Fibroblast of pulmonary artery (primary cell): ENCODE measurements at places on chromosomes 1 and 21.

GRCh38 chr1:36536727-36537126 is 54.0 kb upstream of the CSF3R start:
- DNase-seq: no peak

GRCh38 chr1:3391711-3392110 is 62.8 kb upstream of the ARHGEF16 start:
- DNase-seq: no peak

DNA sequence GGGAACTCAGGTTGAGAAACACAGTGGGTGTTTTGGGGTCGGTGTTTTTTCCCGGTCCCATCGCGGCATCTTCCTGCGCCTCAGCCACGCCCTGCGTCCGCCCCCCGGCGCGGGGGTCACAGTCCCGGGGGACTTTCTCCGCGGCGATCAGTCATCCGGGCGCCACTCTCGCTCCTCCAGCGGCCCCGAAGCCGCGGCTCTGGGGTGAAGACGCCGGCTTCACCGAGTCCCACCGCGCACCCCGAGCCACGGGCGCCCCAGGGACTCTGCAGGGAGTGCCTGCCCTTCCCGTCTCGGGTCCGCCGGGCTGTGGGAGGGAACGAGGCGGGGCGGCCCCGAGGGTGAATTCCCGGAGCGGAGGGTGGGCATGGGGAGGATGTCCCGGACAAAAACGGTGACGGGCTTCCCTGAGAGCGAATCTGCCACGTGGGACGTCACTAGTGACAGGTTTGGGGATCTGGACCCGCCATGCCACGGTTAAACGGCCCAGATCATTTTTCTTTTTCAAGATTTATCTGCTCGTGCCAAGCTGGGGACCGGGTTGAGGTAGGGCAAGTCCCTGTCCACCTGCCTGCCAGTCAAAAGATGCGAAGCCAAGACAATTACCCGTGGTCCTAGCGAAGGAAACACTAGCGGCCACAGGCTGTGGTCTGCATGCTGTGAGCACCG is 717 bp upstream of the BATF3 start:
- DNase-seq: no peak

GRCh38 chr21:43644609-43645008 is 14.7 kb downstream of the HSF2BP start:
- peak; percentile 74 for DNase-seq

GRCh38 chr1:55359611-55360010 is 144.4 kb upstream of the USP24 start:
- no peak for DNase-seq

DNA sequence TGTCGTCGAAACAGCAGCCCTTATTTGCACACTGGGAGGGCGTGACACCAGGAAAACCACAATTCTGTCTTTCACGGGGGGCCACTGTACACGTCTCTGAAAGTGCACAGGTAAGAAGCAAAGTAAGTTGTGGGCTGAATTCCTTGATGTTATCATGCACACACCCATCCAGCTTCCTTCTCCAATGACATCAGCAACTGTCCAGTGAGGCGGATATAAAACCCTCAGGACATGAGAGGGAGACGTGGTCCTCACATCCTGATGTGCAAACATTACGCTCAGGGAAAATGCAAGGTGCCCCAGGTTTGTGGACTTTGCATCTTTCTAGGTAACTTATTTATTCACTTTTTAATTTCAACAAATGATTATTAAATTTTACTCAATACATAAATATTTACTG is 3.0 kb downstream of the TFF1 start:
- DNase-seq: no peak

DNA sequence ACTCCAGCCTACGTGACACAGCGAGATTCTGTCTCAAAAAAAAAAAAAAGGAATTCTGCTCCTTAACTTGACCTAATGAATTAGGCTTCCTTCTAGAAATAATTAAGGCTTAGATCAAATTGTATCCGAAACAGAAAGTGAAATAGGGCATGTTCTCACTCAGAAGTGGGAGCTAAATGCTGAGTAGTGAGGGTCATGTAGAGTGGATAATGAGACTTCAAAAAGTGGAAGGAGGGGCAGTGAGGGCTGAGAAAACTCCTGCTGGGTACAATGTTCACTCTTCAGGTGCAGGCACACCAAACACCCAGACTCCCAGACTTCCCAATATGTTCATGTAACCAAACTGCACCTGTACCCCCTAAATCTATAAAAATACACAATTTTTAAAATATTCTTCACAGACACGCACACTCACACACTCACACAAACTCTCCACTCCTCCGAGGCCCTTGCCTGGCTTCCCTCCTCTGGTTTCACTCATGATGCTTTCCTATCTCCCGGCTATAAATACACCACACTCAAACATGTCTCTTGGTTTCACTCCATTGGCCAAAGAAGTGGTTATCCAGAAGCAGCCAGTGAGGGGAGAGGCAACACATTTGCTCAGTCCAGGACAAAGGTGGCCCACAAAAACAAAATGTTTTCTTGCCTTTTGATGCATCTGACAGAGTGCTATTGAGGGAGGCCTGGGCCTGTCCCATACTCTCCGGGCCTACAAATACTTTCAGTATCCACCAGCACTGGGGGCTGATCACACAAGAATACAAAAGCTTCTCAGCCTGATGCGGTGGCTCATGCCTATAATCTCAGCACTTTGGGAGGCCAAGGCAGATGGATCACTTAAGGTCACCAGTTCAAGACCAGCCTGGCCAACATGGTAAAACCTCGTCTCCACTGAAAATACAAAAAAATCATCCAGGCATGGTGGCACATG is 249.2 kb downstream of the TOMM20 start:
- DNase-seq: no peak

GRCh38 chr1:47631411-47631995 is 193.7 kb downstream of the FOXD2 start:
- DNase-seq: no peak

- no peak for DNase-seq
These were observed 9.7 kb upstream of the PPIE start for GRCh38 chr1:39729030-39729429.

DNA sequence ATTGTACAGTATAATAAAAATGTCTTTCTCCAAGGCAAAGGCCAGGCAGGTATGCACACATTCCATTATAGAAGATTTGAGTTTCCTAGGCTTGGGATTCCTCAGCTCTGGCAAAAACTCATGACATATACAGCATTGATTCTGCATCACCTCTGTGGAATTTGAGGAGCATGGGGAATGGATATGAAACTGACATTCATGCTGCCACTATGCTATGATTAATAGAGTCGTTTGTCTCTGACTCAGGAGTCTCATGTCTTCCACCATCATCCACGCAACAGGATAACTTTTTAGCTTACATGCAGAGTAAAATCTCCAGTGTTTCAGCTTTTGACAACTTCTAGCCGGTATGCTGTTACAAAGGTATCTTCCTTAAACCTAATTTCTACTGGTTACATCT is 49.8 kb upstream of the ADORA3 start:
- peak; percentile 49 for DNase-seq

DNA sequence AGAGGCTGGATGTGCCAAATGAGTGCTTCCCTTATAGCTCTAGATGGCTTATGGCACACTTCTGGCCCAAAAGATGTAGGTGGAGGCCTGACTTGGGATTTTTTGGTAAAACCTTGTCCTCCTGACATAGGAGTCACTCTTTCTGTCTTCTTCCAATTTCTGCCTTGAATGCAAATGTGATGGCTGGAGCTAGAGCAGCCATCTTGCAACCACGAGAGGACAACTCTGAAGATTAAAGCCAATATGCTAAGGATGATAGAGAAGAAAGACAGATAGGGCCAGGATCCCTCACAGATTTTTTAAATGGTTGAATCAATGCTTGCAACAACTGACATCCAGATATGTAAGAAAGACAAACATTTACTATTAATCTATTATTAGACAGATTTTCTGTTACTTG is 8.5 kb upstream of the GPR137B start:
- no peak for DNase-seq

DNA sequence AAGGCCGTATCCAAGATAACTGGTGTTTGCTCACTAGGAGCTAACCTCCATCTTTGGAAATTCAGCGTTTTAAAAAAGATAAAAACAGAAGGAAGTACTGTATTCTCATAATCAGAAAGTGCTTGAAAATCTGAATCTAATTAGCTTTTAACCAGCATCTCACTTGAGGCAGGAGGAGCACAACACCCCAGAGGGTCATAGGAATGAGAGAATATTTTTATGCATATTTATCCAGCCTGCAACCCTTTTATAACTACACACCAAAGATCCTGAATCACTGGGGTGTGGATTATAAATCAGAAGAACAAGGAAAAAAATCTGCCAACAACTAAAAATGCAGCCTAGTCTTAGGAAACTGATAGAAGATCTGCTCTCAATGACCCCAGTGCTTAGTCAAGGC is 68.0 kb upstream of the PTCH2 start:
- DNase-seq: no peak

GRCh38 chr1:22222723-22223122 is 79.8 kb upstream of the WNT4 start:
- DNase-seq: no peak

- no peak for DNase-seq
These were observed 22.6 kb downstream of the TNNT2 start for GRCh38 chr1:201354901-201355295.

GRCh38 chr1:85463731-85464496 is 1.0 kb downstream of the DDAH1 start:
- peak; percentile 26 for DNase-seq

- no peak for DNase-seq
These were observed 35.7 kb downstream of the SDC3 start for GRCh38 chr1:30872948-30873263.

DNA sequence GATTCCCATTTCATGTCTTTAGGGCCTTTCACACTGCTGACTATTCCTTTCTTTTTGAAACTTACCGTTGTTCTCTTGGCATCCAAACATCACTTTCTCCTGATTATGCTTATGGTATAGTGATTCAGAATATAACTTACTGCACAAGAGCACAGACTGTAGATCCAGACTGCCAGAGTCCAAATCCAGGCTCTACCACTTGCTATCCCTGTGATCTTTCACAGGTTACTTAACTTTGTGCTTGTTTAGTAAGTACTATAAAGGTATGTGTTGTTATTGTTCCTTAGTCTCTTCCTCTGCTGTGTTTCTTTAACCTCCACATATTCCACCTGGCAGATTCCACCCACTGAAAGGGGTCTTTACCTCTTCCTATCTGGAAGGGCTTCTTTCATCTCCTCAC is 8.4 kb downstream of the SCMH1 start:
- no peak for DNase-seq

- no peak for DNase-seq
These were observed 18.9 kb upstream of the SLC25A33 start for GRCh38 chr1:9520411-9520810.

DNA sequence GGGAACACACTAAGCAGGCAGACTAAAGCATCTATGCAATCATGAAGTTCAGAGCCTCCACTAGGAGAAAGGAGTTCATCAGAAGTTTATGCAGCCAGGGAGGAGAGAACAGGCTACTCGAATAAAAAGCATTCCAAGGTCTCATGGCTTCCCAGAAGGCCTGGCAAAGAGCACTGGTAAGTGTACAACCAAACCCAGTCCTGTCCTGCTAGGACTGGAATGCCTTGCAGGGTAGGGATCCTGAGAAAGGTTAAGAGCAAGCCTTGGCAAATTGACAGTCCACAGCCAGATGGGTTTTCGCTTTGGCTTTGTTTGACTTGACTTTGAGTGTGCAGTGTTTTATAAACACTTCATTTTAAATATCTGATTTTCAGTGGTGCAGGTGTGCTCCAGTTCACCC is 133.6 kb upstream of the ATP1B1 start:
- no peak for DNase-seq

DNA sequence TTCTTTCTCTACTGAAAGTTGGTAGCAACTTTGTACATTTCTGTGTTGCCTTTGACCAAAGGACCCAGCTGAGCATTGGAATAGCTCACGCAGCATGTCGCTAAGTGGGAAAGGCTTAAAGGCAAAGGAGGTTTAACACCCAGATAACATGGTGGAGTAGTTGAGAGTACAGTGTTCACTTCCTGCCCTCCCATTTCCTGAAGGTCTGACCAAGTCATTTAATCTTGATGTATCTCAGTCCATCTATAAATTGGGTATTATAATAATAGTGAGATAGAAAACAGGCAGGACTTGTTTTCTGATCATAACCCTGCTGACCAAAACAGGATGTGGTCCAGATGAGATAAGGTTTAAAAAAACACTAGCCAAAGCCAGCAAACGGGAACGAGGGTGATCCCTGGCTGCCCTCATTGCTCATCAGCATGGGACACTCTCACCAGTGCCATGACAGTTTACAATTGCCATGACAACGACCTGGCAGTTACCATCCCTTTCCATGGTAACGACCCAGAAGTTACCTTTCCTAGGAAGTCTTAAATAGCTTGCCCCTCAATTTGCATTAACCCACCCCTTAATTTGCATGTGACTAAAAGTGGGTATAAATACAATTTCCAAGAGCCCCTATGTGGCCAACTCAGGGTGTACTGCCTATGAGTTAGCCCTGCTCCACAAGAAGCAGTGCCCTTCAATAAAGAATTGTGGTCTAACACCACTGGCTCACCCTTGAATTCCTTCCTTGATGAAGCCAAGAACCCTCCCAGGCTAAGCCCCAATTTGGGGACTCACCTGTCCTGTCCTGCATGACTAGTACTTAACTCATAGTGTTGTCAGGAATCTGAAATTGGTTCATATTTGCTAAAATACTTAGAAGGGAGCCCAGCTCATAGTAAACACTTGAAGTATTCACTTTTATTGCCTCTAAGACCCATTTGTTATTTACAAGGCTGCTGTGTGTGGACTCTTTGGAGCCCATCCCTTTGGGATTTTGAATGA is 28.4 kb upstream of the FHAD1 start:
- DNase-seq: peak; percentile 55

GRCh38 chr1:99731384-99731783 is 35.1 kb downstream of the FRRS1 start:
- peak; percentile 33 for DNase-seq

DNA sequence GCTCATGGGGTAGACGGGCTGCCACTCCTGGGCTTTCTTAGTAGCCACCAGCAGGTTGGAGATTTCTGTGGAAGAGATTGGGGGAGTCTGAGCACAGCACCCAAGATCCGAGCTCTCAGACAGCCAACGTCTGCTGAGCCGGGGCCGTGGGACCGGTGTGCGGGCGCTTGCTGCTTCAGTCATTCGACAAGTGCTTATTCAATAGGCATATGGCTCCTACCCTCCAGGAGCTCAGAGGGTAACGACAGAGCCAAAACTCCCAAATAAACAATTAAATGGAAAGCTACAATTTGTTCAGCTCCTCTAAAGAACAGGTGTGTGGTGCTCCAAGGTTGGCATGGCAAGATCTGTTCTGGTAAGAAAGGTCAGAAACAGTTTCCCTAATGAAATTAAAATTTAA is 106.0 kb downstream of the RAVER2 start:
- DNase-seq: no peak

DNA sequence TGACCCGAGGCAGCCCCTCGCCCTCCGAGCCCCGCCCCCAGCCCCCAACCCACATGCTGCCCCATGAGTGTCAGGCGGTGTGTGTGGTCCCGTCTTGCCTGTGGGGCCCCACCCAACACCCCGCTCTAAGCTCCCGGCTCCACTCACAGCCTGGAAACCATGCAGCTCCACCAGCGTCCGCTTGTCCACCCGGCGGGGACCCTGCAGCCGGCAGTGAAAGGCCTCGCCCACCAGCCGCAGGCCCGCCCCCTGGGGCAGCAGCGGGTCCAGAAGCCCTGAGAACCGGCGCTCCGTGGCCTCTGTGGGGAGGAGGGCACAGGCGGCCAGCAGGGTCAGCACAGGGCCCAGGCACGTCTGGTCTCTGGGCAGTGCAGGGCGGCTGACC is 2.7 kb downstream of the C1QTNF12 start:
- no peak for DNase-seq
